ENCODE measurements at places on chromosomes 7 and 10.

- peaks cover 10% of the 10 kb centered on the region for H3K4me1 ChIP-seq
- no peaks in the 10 kb centered on the region for H3K36me3 ChIP-seq
- H3K4me3 ChIP-seq, result no peak overlapping the region
- H3K27me3 ChIP-seq, result no peaks in the 10 kb centered on the region
- no peak overlapping the region for H3K27ac ChIP-seq
- DNase-seq, result no peak
Observed at GRCh38 chr7:73839743-73840714, 2.3 kb downstream of the METTL27 start.

GRCh38 chr7:135341049-135341448 is 107.4 kb downstream of the STRA8 start:
- no peak for DNase-seq
- peaks cover 56% of the 10 kb centered on the region for H3K27me3 ChIP-seq
- H3K4me1 ChIP-seq, result no peaks in the 10 kb centered on the region
- no peaks in the 10 kb centered on the region for H3K36me3 ChIP-seq
- no peak overlapping the region for H3K4me3 ChIP-seq
- H3K27ac ChIP-seq, result no peak overlapping the region

DNA sequence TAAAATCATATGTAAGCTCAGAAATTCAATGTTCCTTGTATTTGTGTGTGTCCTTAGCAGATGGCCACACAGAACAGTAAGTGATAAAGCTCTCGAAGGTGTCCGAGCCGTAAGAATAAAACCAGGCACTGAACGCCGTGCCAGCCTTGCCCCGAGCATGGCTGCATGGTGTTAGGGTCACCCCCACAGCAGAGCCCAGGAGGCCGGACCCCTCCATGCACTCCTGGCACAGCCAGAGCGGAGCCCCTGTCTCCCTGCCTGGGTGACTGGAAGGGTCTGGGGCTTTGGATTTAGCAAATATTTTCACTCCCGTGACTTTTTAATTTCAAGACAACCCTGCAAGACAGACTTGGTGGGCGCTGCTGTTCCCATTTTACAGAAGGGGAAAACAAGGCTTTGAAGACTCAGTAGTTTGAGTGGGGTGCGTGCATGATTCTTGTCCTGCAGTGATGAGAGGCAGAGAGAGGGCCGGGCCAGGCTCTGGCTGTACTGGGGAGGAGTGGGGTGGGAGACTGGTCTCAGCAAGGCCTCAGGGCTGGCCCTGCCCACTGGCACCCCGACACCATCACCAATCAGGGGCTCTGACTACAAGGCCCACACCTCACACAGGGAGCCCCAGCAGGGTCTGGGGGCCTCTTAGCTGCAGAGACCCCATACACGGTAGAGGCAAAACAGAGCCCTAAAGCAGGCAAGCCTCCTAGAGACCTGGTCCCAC is 39.4 kb downstream of the VIPR2 start:
- H3K36me3 ChIP-seq, result no peaks in the 10 kb centered on the region
- H3K27me3 ChIP-seq, result peaks cover 28% of the 10 kb centered on the region
- DNase-seq, result no peak
- no peak overlapping the region for H3K4me3 ChIP-seq
- H3K4me1 ChIP-seq, result no peaks in the 10 kb centered on the region
- H3K27ac ChIP-seq, result no peak overlapping the region

DNA sequence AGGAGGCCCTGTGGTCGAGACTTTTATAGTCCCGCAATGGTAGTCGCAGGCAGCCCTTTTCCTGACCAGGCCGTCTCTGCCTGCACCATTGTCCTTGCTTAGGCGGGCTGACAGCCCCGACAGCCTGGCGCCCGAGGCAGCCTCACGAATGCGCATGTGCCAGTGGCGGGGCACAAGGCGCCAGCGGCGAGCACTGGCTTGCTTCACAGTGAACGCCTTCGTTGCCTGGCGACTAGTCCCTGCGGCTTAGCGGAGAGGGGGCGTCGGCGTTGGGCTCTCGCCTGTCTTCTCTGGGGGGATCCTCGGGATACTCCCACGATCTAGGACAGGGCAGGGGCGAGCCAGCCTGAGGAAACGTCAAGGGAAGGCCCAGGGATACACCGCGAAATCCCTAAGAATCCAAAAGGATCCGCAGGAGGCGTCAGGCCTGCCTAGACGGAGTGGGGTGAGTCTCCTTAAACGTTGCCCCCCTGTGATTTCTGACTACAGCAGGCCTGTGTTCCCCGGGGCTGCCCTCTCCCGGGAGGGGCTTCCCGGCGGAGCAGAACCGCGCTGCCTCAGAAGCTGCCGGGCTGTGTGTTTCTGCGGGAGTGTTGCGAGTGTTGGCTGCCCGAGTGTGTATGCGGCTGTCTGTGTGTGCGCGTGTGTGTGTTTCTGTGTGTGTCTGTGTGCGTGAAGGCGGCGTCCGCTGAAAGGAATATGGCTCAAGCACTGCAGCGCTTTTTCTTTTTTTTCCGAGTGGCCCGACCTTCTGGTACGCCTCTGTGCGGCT is 20.5 kb upstream of the ZNF273 start:
- H3K27me3 ChIP-seq, result no peaks in the 10 kb centered on the region
- DNase-seq, result peak; percentile 62
- H3K4me1 ChIP-seq, result no peaks in the 10 kb centered on the region
- no peak overlapping the region for H3K27ac ChIP-seq
- H3K4me3 ChIP-seq, result peak overlapping the region; percentile 28

DNA sequence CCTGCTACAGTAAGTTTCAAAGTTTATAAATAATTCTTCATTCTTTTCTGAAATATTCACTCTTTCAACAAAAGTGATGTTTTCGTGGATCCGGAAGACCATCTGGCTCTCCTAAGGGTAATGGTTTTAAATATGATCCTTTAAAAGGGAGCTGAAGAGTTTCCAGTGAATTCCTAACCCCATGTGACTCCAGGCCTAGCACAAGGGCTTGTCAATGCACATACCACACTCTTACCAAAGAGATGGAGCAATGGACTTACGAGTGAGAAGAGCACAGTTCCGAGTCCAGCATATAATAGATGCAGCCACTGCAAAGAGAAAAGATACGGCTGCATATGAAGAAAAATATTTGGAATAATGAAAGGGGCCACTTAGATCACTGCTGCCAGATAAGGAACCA is 32.1 kb upstream of the GATAD1 start:
- H3K4me3 ChIP-seq, result no peak overlapping the region
- no peak for DNase-seq
- no peaks in the 10 kb centered on the region for H3K4me1 ChIP-seq
- H3K27ac ChIP-seq, result no peak overlapping the region

DNA sequence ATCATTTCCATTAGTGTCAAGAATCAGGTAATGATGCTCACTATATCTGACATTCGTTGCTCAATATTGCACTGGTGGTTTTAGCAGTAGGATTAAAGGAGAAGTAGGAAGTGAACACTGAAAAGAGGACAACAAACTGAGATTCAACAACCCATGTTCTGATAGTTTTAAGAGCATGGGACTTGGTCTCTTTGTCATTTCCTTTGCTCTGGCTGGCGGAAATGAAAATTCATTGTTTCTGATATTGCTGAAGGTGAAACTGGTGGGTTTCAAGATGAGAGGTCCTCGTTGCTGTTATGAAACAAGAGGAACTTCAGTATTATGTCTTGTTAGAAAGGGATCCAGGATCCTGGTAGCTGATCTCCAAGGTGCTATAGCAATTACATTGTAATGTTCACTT is 129.0 kb downstream of the DNAH11 start:
- no peak for DNase-seq
- no peaks in the 10 kb centered on the region for H3K4me1 ChIP-seq
- H3K36me3 ChIP-seq, result no peaks in the 10 kb centered on the region
- no peak overlapping the region for H3K27ac ChIP-seq

GRCh38 chr7:54129035-54129434 is 413.1 kb upstream of the VSTM2A start:
- DNase-seq, result no peak
- H3K27me3 ChIP-seq, result no peaks in the 10 kb centered on the region
- H3K36me3 ChIP-seq, result no peaks in the 10 kb centered on the region
- H3K4me1 ChIP-seq, result no peaks in the 10 kb centered on the region
- H3K27ac ChIP-seq, result no peak overlapping the region
- H3K4me3 ChIP-seq, result no peak overlapping the region

DNA sequence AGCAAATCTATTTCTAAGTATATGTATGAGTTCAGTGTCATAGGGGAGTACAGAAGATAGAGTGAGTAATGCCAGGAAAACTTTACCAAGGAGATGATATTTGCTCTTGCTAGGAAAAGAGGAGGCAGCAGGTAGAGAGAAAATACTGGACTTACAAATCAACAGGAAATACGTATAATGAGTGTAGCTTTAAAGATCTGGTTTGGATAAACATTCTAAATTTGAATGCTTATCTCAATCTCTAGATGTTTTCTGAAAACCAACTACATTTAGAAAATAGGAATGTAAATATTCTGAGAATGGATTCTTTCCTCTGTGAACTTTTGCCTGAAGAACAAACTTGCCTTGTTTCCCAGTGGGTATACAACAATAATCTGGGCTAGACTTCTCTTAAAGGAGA is 46.9 kb upstream of the GNAI1 start:
- no peak overlapping the region for H3K4me3 ChIP-seq
- no peaks in the 10 kb centered on the region for H3K36me3 ChIP-seq
- peaks cover 19% of the 10 kb centered on the region for H3K4me1 ChIP-seq
- DNase-seq, result no peak
- H3K27ac ChIP-seq, result no peak overlapping the region

DNA sequence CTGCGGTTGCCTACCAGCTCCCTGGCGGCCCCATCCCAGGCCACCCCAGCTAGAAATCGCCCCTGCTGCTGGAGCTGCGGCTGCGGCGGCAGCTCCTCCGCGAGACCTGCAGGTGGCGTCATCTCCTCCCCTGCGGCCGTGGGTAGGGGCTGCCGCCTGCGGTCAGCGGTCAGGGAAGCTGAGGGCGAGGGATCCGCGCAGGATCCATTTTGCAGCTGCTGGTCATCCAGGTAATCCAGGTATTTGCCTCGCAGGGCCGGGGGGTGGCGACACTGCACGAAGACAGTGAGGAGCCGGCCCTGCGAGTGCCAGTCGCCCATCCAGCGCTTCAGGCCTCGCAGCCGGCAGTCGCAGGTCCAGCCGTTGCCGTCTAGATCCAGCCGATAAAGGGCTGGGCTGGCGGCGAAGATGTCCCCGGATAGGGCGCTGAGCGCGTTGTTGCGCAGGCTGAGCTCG is 1.5 kb downstream of the TRIL start:
- H3K4me1 ChIP-seq, result peaks cover 50% of the 10 kb centered on the region
- H3K27ac ChIP-seq, result no peak overlapping the region
- DNase-seq, result peak; percentile 81
- peaks cover 5% of the 10 kb centered on the region for H3K27me3 ChIP-seq
- no peaks in the 10 kb centered on the region for H3K36me3 ChIP-seq
- H3K4me3 ChIP-seq, result peak overlapping the region; percentile 71

DNA sequence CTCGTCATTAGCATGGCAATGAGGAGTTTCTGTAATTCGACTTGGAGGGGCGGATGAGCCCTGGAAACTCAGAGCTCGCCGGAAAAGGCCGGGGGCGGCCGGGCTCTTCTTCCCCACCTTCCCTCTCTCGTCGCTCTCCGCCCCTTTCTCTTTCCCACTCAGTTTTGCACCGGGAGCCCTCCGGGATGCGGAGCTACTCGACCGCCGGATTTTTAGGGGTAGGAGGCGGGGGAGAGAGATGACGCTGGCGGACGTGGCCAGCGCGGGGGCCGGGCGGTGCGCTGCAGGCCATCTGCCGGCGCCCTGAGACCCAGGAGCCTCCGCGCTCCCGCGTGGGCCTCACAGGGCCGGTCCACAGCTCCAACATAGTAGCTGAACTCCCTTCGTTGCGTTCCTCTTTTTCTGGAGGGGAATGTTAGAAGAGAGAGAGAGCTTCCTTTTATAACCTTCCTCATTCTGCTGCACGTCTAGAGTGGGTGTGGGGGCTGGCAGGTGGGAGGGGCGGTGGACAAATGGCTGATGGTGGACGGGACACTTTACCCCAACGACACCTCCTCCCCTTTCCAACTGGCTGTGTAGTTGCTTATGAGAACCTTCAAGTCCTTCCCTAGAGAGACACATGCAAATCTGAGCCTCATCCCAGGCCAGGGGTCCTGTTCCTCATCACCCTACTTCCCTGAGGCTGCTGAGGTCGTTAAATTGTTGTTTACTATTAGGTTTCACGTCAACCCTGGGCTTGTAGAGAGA is 1.1 kb upstream of the HOXA1 start:
- H3K4me1 ChIP-seq, result peaks cover 10% of the 10 kb centered on the region
- no peak for DNase-seq
- no peaks in the 10 kb centered on the region for H3K36me3 ChIP-seq
- H3K27ac ChIP-seq, result no peak overlapping the region
- peaks cover 100% of the 10 kb centered on the region for H3K27me3 ChIP-seq
- H3K4me3 ChIP-seq, result no peak overlapping the region

GRCh38 chr7:127761196-127761595 is 109.2 kb downstream of the SND1 start:
- no peak for DNase-seq
- H3K4me3 ChIP-seq, result no peak overlapping the region
- H3K36me3 ChIP-seq, result no peaks in the 10 kb centered on the region
- H3K27ac ChIP-seq, result no peak overlapping the region

DNA sequence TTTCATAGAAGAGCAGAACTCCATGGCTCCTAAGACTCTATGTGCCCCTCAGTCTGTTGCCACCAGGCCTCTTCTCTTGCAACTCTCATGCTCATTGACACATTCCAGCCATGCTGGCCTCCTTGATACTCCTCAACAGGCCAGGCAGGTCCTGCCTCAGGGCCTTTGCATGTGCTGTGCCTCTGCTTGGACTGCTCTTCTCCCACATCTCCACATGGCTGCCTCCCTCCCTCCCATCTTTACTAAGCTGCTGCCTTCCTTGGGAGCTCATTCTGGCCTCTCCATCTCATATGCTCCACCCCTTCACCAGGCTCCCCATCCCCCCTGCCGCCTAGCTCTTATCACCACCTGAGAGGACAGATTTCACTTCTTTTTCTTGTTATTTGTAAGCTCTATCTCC is 103.8 kb upstream of the GPR26 start:
- H3K27me3 ChIP-seq, result peaks cover 4% of the 10 kb centered on the region
- H3K4me3 ChIP-seq, result no peak overlapping the region
- H3K4me1 ChIP-seq, result no peaks in the 10 kb centered on the region
- H3K36me3 ChIP-seq, result no peaks in the 10 kb centered on the region

DNA sequence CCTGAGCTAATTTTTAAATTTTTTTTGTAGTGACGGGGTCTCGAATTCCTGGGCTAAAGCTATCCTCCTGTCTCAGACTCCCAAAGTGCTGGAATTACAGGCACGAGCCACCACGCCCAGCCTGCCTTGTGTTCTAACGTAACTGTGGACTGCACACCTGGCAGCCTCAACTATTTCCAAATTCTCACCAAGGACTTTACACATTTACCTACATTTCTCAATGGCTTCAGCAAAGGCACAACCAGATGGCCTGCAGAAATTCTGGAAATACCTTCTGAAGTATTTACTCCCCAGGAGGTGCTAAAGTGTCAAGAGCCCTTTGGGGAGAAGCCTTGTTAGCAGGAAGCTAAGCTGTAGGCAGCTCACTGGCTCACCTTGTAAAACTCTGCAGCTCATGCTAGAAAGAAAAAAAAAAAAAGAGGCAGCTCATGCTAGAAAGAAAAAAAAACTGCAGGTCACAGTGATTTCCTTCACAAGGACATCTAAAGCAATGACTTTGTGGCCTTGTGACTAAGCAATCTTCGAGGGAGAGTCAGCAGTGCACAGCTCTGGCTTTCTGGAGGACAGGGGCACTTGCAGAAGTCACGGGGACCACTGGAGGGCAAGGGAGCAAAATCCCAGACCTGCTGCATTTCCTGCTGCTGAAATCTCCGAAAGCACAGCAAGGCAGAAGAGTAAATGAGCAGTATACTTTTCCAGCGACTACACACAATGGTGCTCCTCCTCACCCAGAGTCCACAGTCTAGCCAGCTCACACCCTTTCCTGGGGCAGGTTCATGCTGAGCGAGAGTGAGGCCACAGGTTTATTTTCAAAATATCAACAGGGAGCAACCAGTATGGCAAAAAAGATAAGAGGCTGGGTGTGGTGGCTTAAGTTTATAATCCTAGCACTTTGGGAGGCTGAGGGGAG is 40.4 kb downstream of the BAIAP2L1 start:
- no peaks in the 10 kb centered on the region for H3K27me3 ChIP-seq
- no peak for DNase-seq
- H3K36me3 ChIP-seq, result no peaks in the 10 kb centered on the region
- no peak overlapping the region for H3K27ac ChIP-seq
